Esophagus mucosa (tissue), 1 donor: ENCODE measurements at places on chromosomes 11 and 22. TPM values are rescaled to one million over a fixed set of nuclear protein-coding genes. Genes with fewer than 3 reads are reported as not detected.

SLC22A9 gene
- total RNA-seq: not detected

OR8K1 gene
- total RNA-seq: not detected

CTNND1 gene
- total RNA-seq: 323 TPM

PATE4 gene
- not detected for total RNA-seq

OR52I1 gene
- total RNA-seq: not detected

BLID gene
- 0.56 TPM for total RNA-seq

PRR33 gene
- total RNA-seq: not detected

MEI1 gene
- 1.3 TPM for total RNA-seq

RASSF10 gene
- total RNA-seq: 11.3 TPM

BRSK2 gene
- 0.08 TPM for total RNA-seq

ACRV1 gene
- total RNA-seq: not detected

GAL3ST1 gene
- not detected for total RNA-seq

GRCh38 chr11:63887386-63887999, 29.5 kb downstream of the RCOR2 start:
- ATAC-seq: no peak

DNA sequence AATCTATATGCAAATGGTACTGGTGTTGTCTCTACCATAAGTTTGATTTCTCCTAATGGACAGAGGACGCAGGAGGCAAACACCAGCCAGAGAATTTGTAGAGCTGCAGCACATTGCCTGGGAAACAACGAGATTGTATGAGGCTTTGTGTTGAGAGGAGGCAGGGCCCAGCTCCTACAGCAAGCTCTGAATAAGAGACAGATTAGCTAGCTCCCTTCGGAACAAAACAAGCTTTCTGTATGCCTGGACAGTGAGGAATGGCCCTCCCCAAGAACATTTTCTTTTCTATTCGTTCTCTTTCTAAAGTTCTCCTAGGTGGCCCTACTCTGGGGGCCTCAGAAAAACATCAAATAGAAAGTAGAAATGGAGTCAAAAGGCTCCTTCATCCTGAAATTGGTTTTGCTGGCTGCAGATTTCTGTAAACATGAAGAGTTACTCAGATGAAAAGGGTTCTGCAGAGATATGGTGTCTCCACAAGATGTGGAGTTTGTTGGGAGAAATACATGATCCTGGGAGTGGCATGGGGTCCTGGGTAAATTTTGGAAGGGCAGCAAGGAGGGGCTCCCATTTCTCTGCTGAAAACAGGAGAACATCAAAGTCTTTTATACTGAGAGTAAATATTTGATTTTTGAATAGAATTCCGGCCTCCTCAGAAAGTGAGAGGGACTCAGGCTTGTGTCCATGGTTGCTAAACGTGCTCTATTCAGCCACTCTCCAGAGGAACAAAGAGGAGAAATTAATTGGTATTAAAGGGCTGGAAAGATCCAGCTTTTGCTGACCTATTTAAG, 6.8 kb upstream of the HEPACAM start:
- ATAC-seq: no peak

DNA sequence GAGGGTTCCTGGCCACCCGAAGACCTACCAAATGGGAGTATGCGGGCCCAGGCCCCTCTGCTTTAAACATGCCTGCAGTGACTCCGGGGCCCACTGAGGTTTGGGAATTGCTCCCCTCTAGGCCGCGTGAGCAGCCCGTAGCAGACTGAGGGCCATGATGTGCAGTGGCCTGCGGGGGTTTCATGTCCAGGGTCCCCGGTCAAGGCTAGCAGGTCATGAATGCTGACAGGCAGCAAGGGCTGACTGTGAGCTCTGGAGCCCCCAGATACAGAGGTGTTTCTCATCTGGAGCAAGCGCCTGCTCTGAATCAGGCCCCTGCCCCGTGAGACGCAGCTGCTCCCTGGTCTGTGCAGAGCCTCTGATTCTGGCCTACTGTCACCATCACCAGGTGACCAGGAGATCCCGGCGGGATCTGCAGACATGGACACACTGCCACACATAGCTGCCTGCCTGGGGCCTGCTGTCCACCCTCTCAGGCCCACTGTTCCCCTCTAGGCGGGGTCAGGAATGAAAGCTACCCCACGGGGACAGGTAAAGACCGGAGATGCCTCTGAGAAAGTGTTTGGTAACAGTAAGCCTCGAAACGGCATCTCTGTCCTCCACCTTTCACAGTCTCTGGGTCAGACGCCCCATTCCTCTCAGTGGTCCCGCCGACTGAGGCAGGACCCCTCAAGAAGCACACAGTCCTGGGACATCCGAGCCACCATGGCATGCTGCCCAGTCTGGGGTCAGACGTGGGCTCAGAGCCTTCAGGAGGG, 73.3 kb downstream of the PARVB start:
- ATAC-seq: no peak

GRCh38 chr11:3723014-3723708, 52.0 kb upstream of the CHRNA10 start:
- ATAC-seq: peak; percentile 94

GRCh38 chr22:45090497-45090910, 73.2 kb upstream of the NUP50 start:
- ATAC-seq: no peak

DNA sequence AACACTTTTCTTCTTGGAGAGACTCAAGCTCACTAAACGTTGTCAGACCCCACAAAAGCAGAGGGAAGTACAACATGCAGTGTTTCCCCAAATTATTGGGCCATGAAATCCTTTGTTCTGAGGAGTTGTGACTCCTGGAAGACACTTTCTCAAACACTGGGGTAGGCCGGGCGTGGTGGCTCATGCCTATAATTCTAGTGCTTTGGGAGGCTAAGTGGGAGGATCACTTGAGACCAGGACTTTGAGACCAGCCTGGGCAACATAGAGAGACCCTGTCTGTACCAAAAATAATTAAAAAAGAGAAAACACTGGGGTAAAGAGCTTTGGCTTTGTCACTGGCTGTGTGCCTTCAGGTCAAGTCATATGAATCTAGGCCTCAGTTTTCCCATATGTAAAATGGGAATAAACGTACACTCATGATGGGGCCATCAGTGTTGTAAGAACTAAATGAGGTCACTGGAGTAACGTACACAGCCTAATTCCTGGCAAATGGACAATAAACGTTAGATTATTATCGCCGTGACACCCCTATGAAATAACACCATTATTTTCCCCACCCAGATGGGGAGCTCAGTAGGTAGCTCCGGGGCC, 92.0 kb downstream of the RRM1 start:
- no peak for ATAC-seq

DNA sequence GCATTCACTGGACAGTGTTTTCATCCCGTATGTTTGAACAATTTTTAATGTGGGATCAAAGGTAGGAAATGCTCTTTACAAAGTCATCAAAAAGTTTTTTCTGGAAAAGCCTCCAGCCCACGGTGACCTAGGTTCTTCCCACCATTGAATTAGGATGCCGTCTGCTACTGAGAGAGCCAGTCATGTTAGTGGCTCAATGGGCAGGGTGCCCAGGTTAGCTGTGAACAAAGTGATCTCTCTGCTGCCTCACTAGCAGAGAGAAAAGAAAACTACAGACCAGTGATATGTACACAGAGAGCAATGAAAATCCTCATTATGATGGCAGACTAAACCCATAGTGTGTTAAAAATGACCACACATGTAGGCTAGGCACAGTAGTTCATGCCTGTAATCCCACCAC, 32.4 kb downstream of the KCNQ1 start:
- ATAC-seq: no peak

DNA sequence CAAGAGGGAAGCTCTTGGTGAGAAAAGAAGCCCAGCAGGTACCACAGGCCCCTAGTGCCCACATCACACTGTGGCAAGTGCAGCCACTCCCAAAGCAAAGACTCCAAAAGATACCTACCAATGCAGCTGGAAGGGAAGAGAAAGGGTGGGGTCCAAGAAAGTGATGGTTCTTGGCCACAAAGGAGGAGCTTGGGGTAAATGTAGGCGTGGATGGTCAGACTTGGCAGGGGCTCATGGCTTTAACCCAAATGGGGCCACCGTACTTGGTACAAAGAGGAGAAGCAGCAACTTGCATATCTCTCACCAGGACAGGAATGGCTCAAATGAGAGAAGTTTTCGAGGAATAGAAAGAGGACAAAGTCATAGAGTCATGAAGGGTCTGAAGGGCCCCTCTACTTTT, 4.8 kb downstream of the MAP3K11 start:
- no peak for ATAC-seq

GRCh38 chr11:63635762-63636465, 21.7 kb upstream of the PLAAT3 start:
- peak; percentile 72 for ATAC-seq

GRCh38 chr11:61630089-61630488, 49.2 kb upstream of the SYT7 start:
- ATAC-seq: no peak

DNA sequence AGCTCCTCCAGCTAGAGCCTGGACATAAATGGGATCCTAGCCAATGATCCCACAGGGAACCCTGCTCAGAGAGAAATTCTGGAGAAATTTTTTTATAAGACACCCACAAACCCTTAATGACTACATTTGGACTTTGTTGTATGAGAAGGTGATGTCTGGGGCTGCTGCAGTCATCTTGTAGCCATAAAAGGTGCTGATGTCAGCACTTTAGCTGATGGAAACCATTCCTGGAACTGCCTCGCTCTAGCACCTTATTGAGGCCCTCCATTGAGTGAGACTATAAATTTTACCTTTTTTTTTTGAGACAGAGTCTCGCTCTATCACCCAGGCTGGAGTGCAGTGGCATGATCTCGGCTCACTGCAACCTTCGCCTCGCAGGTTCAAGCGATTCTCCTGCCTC, 610.7 kb downstream of the OPCML start:
- ATAC-seq: no peak

DNA sequence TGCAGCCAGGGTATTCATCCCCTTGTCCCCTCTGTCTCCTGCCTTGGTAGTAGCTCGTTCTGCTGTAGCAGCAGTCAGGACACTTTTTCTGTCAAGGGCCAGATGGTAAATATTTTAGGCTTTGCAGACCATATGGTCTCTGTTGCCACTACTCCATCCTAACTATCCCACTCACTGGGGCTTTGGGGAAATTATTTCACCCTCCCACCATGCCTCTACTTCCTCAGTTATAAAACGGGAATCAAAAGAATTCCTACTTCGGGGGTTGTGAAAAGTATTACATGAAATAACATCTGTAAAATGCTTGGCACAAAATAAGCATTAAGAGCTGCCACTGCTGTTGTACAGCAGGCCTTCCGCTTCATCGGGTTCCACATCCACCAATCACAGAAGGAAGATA, 89.9 kb upstream of the LDLRAD3 start:
- no peak for ATAC-seq

DNA sequence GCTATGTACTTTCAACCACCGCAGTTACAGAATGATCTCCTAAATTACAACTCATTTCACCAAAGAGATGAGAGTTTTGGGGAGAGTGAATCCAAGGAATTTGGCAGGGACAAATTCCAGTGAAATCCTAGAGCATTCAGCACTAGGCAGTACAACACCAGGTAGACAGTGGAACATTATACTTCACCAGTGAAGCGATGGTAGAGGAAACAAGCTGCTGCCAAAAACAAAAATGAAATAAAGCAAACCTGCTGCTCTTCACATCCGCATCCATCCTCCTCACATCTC, 16.9 kb downstream of the SMCO4 start:
- ATAC-seq: no peak

GRCh38 chr22:17807578-17808410, 33.5 kb upstream of the BID start:
- ATAC-seq: no peak

DNA sequence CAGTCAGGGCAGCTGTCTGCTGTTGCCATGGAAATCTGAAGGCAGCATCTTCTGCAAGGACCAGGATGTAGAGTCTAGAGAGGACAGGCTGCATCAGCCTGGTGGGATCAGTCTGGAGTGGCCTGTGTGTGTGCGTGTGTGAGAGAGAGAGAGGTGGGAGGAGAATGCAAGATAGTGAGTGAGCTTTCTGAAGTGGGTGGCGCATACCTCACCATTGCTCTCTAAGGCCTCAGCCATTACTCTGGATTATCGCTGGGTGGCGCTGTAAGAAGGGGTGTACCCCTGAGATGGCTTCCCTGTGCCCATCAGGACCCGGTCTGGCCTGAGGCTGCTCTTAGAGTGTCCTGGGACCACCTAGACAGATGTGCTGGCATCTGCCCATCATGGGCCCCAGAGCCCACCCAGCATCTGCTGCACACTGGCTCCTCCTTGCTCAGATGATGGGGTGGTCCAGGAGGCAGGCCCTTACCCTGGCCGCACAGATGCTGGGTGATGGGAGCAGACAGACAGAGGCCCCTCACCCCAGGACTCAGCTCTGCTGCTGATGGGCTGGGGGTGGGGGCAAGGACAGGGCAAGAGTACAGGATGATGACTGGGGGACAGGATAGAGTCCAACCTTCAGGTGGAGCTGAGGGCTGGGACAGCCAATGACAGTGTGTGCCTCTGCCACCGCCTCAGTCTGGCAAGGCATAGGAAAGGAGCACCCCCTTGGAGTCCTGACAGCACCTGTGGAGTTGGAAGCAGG, 25.7 kb upstream of the TUB start:
- no peak for ATAC-seq

DNA sequence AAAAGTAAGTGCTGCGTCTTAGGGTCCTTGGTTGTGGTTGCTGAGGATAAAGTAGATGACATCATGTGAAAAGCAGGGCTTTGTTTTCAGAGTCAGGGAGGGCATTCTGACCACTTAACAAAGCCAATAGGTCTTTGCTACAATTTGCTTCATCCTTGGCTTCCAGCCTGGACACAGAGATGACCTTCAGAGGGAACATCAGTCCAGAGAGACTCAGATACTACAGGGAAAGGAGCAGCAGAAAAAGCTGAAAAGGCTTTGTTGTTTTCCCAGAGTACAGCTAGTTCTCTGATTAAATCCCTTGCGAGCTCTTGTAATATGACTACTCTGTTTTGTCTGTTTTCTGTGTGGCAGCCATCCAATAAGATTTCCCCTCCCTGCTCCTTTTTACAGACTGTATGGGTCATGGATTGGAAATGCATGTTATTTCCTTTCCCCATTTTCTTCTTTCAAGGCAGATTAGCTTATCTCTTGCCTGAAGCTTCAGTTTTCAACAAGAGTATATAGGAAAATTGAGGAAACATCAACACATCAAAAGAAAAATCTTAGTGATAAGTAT, 31.9 kb downstream of the ATG13 start:
- ATAC-seq: peak; percentile 44

DNA sequence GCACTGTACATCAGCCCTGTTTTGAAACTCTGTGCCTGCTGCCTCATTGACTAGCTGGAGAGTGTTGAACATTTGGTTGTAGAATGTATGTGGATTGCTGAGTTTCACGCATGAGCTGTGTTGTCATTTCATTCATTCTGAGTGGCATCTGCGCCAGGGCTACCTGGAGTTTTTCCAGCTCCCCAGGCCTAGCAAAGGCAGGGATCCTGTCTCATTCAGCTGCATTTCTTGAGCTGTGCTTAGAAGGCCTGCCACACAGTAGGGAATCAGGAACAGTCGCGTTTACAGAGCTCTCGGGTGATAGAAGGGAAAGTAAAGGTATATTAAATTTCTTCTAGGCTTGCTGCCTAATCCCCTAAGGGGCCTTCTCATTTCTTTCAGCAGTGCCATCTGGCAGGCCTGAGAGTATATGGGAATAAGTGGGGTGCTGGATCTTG, 44.3 kb downstream of the PTPRJ start:
- no peak for ATAC-seq

- no peak for ATAC-seq
Observed at GRCh38 chr11:113697756-113698407, 8.2 kb downstream of the TMPRSS5 start.
